Renal pelvis (tissue), 12 donors: ENCODE measurements at places on chromosomes 16 and 17.

GRCh38 chr17:44147812-44148211 lies 6.1 kb downstream of the HROB start:
- DNase-seq = no peak

DNA sequence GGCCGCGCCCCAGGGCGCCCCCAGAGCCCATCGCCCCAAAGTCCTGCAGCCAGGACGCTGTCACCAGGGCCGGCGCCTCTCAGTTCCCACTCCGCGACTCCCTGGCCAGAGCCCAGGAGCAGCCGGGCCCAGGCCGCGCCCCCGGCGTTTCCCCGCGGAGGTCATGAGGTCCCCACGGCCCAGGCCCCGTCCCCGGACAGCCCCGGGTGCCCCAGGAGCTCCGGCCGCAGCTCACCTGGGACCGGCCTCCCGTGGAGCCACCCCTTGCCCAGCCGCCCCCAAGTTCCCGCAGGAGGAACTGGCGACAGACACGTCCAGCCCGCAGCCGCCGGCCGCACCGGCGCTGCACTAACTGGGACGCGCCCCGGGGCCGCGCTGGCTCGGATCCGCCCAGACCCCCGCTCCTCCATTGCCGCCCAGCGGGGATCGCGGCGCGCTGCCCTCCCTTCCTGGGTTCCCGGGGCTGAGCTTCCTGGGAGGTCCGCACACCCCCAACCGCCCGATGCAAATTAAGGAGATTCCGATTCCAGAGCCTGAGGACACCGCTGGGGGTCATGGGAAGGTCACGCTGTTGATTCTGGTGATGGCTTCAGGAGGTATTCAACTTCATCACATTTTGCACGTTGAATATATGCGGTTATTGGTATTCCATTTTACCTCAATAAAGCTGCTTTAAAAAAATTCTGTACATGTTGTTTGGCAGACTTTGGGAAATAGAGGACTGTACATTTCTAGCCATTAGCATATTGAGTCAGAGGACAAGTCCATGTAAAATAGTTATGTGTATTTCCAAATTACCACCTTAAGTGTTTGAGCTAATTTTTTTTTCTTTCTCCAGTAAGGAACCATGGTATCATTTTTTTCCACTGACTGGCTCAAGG lies 9.9 kb downstream of the AHSP start:
- DNase-seq = peak; percentile 35

- DNase-seq = no peak
Measured at GRCh38 chr16:12090151-12090530, 113.6 kb downstream of the SNX29 start.

DNA sequence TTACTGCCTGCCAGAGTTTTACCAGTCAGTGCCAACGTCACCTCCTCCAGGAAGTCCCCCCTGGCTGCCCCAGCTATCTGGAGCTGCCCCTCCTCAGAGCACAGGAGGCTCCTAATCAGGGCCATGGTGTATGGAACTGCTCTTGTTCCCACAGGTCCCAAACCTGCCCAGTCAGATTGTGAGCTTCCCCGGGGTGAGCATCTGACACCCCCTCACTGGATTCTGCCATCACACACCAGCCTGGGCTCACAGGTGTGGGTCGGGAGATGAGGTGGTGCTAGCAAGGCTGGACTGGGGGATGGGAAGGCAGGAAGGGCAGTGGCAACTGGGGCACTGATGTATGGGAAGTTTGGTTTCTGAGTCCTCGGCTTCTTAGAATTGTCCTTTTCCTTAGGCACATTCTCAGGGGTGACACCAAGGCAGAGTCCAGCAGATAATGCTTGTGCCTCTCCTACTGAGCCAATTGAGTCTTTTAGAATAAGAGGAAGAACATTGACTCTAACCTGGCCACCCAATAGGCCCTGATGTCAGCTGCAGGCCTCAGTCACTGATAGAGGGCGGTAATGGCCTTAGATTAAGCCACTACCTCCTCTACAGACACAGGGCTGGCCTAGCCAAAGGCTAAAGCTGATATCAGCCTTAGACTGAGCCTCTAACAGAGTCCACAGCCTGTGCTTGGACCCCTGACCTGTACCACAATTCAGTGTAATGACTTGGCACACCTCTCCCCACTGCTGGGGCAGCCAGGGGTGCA lies 107.9 kb downstream of the WSCD1 start:
- no peak for DNase-seq

DNA sequence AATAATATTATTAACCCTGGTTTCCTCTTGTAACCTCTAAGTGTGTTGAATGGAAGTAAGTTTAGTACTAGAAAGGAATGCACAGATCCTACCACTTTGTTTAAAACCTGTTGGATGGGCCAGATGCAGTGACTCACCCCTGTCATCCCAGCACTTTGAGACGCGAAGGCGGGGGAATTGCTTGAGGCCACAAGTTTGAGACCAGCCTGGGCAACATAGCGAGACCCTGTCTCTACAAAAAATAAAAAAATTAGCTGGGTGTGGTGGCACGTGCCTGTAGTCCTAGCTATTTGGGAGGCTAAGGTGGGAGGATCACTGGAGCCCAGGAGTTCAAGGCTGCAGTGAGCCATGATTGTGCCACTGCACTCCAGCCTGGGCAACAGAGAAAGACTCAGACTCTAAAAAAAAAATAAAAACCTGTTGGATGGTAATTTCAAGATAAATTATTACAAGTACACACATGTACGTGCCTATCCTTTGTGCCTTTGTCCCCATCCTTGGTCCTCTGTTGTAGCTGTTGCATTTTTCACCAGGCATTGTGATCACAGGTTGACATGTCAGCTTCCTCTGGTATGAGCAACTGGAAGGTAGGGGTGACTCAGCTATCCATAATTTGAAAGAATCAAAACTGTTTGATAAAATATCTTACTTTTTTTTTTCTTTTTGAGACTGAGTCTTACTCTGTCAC lies 30.7 kb upstream of the METTL9 start:
- no peak for DNase-seq

- DNase-seq = no peak
Measured at GRCh38 chr16:30982548-30983288, 2.3 kb upstream of the HSD3B7 start.

DNA sequence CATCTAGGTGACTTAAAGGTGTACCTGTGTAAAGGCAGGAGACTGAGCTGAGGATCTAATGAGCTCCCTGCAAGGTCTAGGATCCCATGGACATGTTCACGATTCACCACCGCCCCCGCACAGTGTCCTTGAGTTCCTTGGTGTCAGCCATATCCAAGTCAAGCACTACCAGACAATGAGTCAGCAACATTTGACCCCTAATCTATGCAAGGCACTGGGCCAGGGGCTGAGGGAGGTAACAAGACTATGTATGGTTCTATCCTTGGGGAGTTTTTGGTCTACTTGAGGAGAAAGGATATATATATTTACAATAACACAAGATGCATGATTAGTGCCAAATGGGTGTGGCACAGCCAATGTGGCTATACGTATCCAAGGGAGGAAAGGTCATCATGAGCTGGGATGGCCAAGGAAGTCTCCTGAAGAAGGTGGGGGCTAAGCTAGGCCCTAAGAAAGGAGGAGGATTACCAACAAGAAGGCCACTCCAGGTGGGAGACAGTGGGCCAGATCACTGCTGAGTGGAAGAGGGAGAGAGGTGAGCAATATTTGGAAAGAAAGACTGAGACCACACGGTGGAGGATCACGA lies 35.0 kb downstream of the ITGB3 start:
- no peak for DNase-seq

- DNase-seq = no peak
Measured at GRCh38 chr17:12118617-12119016, 97.9 kb downstream of the MAP2K4 start.
